Chondrocyte (in vitro differentiated cells): ENCODE measurements at places on chromosomes 3 and 15. TPM values are rescaled to one million over a fixed set of nuclear protein-coding genes. Genes with fewer than 3 reads are reported as not detected.

Gene CCDC9B
- 55.4 to 60.0 TPM (median 58.0 TPM) in 3 replicates for total RNA-seq

- no peak overlapping the region for H3K4me3 ChIP-seq
- H3K27me3 ChIP-seq = peaks cover 4% of the 10 kb centered on the region
- DNase-seq = no peak
Observed at GRCh38 chr3:168191856-168192255, 96.1 kb upstream of the GOLIM4 start.

DNA sequence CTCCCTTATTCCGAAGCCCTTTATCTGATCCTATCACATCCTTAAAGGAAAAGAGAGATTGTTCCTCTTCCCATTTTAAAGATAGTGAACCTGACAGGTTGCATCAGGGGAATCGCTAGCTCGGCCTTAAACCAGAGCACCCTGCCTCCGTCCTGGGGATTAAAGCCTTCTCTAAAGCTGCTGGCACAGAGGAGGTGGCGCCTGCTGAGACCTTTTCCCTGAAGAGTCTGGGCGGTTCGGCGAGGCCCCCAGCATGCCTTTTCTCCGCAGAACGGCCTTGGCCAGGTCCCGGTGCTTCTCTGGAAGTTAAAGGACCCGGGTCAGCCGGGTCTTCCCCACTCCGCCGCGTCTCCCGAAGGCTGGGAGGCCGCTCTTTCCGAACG lies 593 bp downstream of the FAM219B start:
- no peaks in the 10 kb centered on the region for H3K27me3 ChIP-seq
- no peak for DNase-seq
- H3K36me3 ChIP-seq = peaks cover 10% of the 10 kb centered on the region
- H3K4me3 ChIP-seq = peak overlapping the region; percentile 96

Gene ST8SIA2
- 2.4 to 6.2 TPM (median 4.5 TPM) in 3 replicates for total RNA-seq

Gene PRTG
- 1.2 to 3.1 TPM (median 2.7 TPM) in 3 replicates for total RNA-seq

DNA sequence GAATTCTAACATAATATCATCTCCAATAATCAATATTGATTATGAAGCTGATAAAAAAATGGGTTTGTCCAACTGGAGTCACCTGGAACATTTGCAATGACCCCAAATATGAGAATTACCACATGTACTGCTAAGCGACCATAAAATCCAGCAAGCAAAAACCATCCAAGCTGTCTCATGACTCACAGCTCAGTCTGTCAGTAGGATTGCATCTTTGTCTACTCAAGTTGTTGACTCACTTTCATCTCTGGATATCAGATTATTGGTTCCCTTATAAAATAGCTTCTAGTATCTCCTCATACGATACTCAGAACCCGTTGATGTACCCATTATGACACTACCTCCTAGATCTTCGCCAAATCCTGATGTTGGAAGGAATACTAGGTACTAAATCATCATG lies 209.8 kb upstream of the ATP11B start:
- H3K4me3 ChIP-seq = no peak overlapping the region
- no peak overlapping the region for H3K27ac ChIP-seq
- no peaks in the 10 kb centered on the region for H3K4me1 ChIP-seq
- no peak for DNase-seq

GRCh38 chr15:60699845-60700244 lies 220.9 kb upstream of the ICE2 start:
- H3K36me3 ChIP-seq = peaks cover 1% of the 10 kb centered on the region
- no peaks in the 10 kb centered on the region for H3K27me3 ChIP-seq
- no peak overlapping the region for H3K4me3 ChIP-seq
- DNase-seq = no peak
- peaks cover 10% of the 10 kb centered on the region for H3K4me1 ChIP-seq
- no peak overlapping the region for H3K27ac ChIP-seq

Gene UCN2
- total RNA-seq = 1.6 to 3.4 TPM (median 3.3 TPM) in 3 replicates

Gene MOBP
- total RNA-seq = not detected in 3 replicates

DNA sequence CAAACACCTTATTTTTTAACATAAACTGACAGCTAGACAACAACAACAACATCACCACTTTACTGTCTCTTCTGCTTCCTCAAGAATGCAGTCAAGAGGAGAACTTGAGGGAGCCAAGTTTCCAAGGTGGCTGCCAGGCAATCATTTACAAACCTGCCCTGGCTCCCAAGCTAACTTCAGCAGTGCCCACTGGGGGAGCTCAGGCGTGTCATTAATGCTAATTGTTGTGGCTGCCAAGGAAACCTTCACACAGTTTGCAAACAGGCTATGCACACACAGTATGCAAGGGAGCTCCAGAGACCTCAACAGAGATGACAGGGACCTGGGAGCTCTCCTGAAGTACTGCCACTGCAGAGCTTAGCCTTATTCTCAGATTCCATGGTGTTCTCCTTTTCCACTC lies 2.1 kb downstream of the DZIP1L start:
- peaks cover 5% of the 10 kb centered on the region for H3K36me3 ChIP-seq
- no peaks in the 10 kb centered on the region for H3K27me3 ChIP-seq
- H3K4me1 ChIP-seq = peaks cover 43% of the 10 kb centered on the region
- H3K27ac ChIP-seq = peak overlapping the region; percentile 98
- DNase-seq = no peak

DNA sequence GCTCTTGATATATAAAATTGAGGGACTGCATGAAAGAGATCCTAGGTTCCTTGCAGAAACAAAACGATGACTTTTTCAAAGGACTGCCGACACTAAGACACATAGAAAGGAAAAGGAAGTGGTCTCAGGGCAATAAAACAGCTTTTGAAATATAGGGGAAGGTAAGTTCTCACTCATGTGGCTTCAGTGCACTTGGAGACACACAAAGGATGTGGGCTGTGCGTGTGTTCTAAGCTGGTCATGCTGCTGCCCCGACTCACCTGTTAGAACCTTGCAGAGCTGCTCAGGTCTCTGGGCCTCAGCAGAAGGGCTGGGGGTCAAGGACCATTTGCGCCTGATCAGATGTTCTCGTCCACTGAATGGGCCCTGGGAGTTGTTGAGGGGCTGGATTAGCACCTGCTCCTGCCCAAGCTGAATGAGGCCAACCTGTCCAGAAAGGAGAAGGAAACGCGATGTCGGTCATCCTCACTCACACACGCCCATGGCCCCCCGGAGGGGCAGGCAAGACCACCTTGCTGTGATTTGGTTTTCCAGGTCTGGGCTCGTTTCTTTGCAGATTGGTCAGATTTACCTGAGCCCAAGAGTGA lies 11.1 kb downstream of the ADAMTS17 start:
- H3K4me1 ChIP-seq = no peaks in the 10 kb centered on the region
- no peak overlapping the region for H3K27ac ChIP-seq
- H3K27me3 ChIP-seq = no peaks in the 10 kb centered on the region
- H3K4me3 ChIP-seq = no peak overlapping the region
- H3K36me3 ChIP-seq = no peaks in the 10 kb centered on the region

GRCh38 chr15:73678498-73678897 lies 5.7 kb upstream of the CD276 start:
- peaks cover 7% of the 10 kb centered on the region for H3K4me1 ChIP-seq
- no peak for DNase-seq
- H3K27me3 ChIP-seq = peaks cover 6% of the 10 kb centered on the region
- no peak overlapping the region for H3K27ac ChIP-seq

- peak overlapping the region; percentile 98 for H3K27ac ChIP-seq
- no peaks in the 10 kb centered on the region for H3K27me3 ChIP-seq
- peak overlapping the region; percentile 6 for H3K4me3 ChIP-seq
Observed at GRCh38 chr15:99322643-99323405, 71.5 kb downstream of the LRRC28 start.

DNA sequence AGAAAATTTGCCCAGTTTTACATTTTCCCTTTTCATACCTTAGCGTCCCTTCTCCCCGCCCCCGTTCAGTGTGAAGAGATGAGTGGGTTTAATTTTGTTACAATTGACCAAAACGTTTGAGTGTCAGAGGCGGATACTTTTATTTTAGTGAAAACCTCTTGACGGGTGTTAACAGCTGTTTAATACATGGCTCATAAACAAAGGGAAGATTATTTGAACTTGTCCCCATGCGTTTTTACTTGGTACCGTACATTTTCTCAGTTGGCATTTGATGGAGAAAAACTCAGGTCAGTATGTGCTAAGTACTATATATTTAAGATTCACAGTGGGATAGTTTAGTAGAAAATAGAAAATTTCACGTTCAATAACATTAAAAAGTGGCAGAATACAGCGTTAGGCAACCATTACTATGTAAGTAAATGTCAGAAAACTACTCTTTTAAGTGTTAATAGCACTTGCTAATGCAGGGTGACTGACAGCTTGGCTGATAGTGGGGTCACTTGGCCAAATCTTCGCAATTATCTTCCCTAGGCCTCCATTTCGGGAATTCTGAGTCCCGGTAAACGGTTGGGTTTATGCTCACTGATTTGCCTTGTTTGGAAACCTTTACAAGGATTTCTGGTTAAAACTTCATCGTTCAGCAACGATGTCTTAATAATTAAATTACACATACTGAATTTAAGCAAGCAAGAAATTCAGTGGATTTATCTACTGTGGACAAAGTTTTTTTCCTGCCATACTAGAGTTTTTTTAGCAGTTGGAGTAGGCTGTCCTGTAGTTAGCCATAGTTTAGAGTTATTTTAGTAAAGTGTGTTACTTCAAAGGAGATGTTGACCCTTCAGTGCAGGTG lies 4.8 kb downstream of the CHD2 start:
- peak overlapping the region; percentile 100 for H3K27ac ChIP-seq
- no peaks in the 10 kb centered on the region for H3K27me3 ChIP-seq
- peak overlapping the region; percentile 87 for H3K4me3 ChIP-seq
- no peak for DNase-seq
- peaks cover 11% of the 10 kb centered on the region for H3K36me3 ChIP-seq

GRCh38 chr3:180570238-180570637 lies 31.7 kb upstream of the TTC14 start:
- H3K36me3 ChIP-seq = no peaks in the 10 kb centered on the region
- no peak for DNase-seq
- H3K4me1 ChIP-seq = no peaks in the 10 kb centered on the region
- no peak overlapping the region for H3K27ac ChIP-seq
